ENCODE measurements at places on chromosomes 2 and 18.

GRCh38 chr2:151363709-151364108 lies 6.3 kb downstream of the TNFAIP6 start:
- no peak for DNase-seq

DNA sequence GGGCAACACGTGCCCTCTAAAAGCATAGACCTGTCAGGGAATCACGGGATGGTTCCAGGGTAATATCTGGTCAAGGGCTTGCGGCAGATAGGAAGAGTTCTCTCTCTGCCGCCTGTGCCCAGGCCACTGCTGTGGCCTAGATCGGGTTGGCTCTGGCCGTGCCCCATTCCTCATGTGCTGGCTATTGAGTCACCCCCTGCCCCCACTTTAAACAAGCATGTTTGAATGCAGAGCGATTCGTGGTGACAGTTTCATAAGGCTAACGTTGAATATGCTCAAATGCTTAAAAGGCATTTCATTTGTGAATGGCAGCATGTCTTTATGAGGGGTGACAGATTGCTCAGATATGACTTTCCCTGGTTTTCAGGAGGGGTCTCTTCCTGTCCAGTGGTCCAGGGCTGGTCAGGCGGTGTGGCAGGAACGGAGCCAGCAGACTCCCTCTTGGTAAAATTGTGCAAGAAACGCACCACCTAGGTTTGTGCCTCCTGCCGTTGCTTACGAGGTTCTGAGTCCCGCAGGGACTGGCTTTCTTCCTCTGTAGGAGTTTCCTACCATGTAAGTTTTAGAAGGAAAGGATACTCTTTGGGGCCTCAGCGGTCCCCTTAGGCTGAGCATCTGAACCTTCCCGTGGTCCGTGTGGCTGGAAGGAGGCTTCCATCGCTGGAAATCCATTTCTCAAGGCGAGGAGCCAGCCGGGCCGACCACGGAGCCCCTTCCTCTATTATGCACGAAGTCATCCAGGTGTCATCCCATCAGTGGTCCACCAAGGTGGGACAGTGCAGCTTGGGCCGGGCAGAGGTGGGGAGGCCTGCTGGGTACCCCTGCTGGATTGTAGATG lies 50.2 kb downstream of the AGAP1 start:
- no peak for DNase-seq

- no peak for DNase-seq
Observed at GRCh38 chr18:31267823-31268481, 50.0 kb upstream of the DSG1 start.

- DNase-seq, result no peak
Observed at GRCh38 chr2:151803811-151804210, 24.4 kb downstream of the ARL5A start.

- DNase-seq, result no peak
Observed at GRCh38 chr2:4930704-4931103, 761.5 kb upstream of the SOX11 start.

GRCh38 chr2:170206805-170207407 lies 29.0 kb downstream of the MYO3B start:
- no peak for DNase-seq

GRCh38 chr18:26181343-26181826 lies 44.9 kb upstream of the TAF4B start:
- no peak for DNase-seq

GRCh38 chr18:50232419-50232818 lies 33.9 kb downstream of the CFAP53 start:
- no peak for DNase-seq

DNA sequence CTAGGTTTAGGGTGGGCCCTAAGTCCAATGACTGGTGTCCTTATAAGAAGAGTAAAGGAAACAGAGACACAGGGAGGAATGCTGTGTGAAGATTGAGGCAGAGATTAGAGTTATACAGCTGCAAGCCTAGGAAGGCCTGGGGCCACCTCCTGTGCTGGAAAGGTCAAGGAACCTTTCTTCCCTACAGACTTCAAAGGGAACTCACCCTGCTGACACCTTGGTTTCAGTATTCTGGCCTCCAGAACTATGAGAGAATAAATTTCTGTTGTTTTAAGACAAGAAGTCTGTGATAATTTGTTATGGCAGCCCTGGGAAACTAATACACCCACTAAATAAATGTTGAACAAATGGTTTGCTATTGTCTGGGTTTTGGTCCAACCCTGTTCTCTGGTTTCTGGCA lies 102.3 kb upstream of the NEUROD1 start:
- DNase-seq, result no peak

GRCh38 chr2:239139566-239139965 lies 261.3 kb downstream of the HDAC4 start:
- no peak for DNase-seq

- no peak for DNase-seq
Observed at GRCh38 chr18:5627776-5628511, 84.1 kb upstream of the EPB41L3 start.

- DNase-seq, result no peak
Observed at GRCh38 chr2:202165945-202166344, 72.5 kb downstream of the SUMO1 start.

DNA sequence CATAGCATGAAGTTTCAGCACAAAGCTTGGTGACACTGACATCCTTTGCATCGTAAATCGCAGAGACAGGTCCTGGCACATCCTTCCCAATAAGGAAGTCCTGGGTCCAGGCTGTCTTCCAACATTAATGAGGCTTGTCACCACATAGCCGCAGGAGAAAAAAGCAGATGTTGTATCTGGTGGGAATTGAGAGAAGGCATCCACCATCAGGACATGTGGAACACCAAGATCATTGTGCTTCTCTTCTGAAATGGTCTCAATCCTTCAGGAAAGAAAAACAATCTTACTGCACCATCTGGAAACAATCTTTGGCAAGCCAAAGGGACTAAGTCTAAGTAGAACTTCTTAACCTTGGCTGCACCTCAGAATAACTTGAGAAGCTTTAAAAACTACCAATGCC lies 119.0 kb upstream of the ARHGAP28 start:
- no peak for DNase-seq

DNA sequence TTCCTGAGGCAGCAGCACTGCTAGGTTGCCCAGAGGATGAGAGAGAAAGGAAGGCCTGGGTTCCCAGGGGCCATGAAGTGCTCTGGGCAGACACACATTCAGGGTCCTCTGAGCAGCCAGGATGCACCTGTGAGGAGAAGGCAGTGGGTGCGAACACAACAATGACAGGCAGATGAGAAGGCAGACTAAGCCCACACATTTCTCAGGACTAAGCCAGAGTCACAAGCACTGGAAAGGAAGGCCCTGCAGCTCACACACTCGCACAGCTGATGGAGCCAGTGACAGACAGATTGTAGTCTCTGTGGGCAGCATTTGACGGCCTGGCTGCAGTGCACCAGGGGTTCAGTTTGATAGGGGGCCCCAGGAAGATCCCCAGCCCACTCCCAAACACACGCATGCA lies 61.8 kb downstream of the ARHGEF4 start:
- DNase-seq, result no peak

DNA sequence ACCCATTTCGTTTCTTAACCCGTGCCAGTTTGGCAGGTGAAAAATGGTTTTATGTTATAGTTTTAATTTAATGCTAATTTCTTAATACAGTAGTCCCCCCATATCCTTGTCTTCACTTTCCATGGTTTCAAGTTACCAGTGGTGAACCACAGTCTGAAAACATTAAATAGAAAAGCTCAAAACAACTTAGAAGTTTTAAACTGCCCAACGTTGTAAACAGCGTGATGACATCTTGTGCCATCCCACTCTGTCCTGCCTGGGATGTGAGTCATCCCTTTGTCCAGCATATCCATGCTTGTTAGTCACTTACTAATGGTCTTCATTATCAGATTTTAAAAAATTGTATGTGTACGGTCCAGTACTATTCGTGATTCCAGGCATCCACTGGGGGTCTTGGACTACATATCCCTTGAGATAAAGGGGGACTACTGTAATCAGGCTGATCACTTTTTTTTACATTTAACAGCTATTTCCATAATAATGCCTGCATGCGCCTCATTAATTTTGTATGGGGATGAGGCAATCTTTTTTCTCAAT lies 31.9 kb downstream of the SLC66A3 start:
- DNase-seq, result no peak

GRCh38 chr2:201220102-201220570 lies 37.2 kb downstream of the CASP10 start:
- no peak for DNase-seq

- no peak for DNase-seq
Observed at GRCh38 chr2:31013301-31013700, 124.9 kb downstream of the GALNT14 start.

DNA sequence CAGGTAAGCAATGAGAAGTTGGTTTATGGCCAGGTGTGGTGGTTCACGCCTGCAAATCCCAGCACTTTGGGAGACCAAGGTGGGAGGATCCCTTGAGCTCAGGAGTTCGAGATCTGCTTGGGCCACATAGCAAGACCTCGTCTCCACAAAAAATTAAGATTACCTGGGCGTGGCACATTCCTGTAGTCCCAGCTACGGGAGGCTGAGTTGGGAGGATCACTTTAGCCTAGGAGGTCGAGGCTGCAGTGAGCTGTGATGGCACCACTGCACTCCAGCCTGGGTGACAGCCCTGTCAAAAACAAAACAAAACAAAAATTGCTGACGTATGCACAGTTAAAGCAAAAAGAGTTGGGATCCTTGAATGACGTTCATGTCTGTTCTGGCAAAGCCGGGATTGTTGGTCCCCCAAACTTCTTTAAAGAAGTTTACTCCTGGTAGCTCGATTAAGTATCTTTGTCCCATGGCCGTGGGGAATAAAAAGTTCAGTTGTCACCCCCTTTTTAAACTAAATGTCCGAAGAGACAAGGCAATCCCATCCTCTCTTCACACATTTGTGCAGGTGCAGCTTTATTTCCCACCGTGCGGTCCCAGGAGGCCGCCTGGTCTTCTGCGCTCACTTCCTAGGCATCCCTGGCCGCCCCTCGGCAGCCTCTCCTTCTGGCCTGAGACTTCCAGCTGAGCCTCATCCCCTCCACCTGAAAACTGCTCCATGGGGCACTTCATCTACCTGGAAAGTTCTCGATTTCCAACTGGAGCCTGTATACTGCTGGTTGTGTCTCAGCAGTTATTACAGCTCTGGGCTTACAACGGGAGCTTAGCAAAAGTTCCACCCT lies 762 bp upstream of the SPOPL start:
- DNase-seq, result no peak

- no peak for DNase-seq
Observed at GRCh38 chr2:19365126-19365525, 6.7 kb upstream of the OSR1 start.

DNA sequence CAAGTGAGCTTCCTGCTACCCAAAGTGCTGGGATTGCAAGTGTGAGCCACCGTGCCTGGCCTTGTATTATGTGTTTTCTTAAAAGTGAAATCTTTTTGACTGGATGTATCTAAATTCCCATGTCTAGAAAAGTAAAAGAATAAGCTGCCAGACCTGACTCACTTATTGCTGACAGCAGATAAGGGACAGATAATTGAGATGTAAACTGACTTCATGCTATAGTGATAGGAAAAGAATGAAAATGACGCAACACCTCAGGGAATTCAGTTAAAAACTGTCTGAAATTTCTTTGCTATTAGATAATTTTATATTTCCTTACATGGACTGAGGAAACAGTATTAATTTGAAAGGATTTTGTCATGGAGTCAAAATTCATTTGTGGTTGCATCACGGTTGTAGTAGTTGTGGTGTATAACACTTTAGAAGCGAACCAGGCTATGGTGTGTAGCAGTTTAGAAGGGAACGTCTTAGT lies 19.4 kb downstream of the TTC27 start:
- no peak for DNase-seq

- no peak for DNase-seq
Observed at GRCh38 chr18:9861157-9861556, 24.6 kb upstream of the TXNDC2 start.

- DNase-seq, result no peak
Observed at GRCh38 chr18:48600456-48601090, 61.7 kb downstream of the CTIF start.

- no peak for DNase-seq
Observed at GRCh38 chr18:12659904-12660605, 2.1 kb upstream of the SPIRE1 start.

GRCh38 chr2:223877721-223878410 lies 40.5 kb upstream of the AP1S3 start:
- DNase-seq, result no peak

GRCh38 chr18:74625157-74625556 lies 27.5 kb downstream of the ZNF407 start:
- DNase-seq, result no peak

DNA sequence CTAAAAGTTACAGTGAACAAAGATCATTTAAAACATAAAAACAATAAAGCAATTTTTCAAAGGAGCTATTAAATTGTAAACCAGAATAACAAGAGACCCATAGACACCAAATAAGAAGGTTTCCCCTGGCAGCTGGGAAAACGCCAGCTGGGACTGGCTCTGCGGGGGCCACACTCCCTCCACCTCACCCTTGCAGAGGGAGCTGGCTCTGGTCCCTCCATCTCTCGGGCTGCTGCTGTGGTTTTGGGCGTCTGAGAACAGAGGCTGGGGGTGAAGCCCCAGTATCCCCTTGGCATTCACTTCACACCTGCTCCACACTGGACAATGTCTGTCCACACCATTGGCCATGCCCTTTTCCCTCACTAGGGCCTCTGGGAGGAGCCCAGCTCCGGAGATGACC lies 62.1 kb upstream of the OTOS start:
- no peak for DNase-seq

GRCh38 chr2:20095469-20095868 lies 44.0 kb upstream of the LAPTM4A start:
- DNase-seq, result no peak

DNA sequence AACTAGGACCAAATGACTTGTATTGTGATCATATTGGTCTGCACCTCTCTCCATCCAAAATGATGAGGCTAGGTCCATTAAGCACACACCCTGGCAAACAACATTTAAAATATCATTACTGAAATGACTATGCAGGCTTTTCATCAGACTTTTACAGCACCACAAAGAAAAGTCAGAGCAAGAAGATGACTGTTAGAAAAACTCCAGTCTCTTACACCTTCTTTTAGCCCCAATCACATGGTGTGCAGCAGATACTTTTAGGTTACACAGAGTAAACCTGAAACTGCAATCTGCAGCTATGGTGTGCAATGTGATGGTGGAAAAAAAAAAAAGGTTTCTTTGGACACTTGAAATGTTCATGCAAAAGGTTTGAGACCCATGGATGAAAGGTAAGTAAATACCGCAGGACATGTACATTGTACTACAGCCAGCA lies 5.4 kb upstream of the POLI start:
- DNase-seq, result no peak

- no peak for DNase-seq
Observed at GRCh38 chr2:6941299-6942046, 24.3 kb downstream of the RNF144A start.
